ENCODE measurements at places on chromosomes 1 and 21.

DNA sequence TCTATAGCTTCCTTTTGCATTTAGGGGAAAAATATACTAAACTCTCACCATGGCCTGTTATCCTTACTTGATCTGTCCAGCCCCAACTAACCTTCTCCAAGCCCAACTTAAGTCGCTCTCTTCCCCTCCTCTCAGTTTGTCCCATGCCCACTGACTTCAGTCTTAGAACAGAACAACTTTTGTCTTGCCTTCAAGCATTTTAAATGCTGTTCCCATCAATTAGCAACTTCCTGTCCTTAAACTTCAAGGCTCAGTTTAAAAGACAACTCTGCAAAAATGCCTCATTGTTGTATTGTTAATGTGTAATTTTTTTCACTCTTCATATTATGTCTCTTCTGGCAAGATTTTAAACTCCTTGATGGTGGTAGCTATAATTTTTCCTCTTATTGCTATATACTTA lies 526.9 kb downstream of the NEGR1 start:
- no peak for DNase-seq

DNA sequence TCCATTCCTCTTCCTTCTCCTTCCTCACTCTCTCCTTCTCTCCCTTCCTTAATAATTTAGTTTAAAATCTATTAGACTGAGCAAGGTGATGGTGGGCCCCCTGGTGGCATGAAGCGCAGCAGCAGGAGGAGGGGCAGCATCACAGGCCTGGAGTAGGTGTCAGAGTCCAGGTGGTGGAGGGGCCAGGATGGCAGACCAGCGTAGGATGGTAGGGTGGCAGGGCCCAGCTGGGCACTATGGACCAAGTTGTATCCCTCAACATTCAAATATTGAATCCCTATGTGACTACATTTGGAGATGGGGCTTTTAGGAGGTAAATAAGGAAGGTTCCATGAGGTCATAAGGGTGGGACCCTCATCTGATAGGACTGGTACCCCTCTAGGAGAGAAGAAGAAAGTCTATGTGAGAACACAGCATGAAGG lies 61.0 kb downstream of the WDR4 start:
- peak; percentile 86 for DNase-seq

GRCh38 chr1:167520711-167521206 lies 2.4 kb upstream of the CD247 start:
- no peak for DNase-seq

- DNase-seq, result no peak
Observed at GRCh38 chr1:165629848-165630628, 996 bp upstream of the MGST3 start.

DNA sequence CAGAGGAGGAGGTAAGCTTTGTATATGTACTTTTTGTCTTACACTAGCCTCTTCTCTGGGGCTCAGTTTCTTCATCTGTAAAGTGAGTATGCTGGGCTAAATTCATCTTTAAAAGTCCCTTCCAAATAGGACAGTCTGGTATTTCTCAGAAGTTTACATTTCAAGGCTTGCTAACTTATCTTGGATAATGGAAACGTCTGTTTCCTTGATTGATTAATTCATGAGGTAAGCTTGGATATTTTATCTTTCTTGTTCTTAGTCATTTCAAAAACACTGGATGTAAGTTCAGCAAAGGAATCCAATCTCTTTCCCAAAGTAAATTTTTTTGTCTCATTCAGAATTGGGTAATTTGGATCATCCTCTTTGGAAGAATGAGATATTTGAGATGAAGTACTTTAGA lies 111.0 kb downstream of the EDEM3 start:
- no peak for DNase-seq

Measured in cardiac septum (tissue), 1 donor.